Body of pancreas (tissue), 4 donors: ENCODE measurements at places on chromosomes 2 and 18.

DNA sequence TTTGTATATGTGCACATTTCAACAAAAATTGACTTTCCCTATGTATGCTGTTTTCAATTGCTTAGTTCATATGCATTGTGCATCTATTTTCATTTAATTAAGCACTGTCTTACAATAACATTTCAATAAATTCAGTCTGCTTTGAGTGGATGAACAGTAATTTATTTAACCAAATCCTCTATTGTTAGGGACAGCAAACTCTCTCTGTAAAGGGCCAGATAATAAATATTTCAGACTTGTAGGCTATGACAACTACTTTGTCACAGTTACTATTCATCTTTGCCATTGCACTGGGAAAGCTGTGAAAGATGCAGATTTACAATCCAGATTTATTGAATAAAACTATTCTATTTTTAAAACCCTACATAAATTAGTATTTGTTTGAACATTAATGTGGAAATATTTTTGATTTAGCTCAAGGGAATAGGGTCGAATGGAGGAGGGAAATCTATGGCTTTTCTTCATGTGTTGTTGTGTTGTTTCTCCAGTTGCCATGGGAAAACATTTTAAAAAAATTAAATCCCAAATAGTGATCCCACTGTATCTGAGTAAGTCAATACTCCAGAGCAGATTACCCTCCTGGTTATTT lies 14.2 kb upstream of the RAB27B start:
- DNase-seq, result no peak

DNA sequence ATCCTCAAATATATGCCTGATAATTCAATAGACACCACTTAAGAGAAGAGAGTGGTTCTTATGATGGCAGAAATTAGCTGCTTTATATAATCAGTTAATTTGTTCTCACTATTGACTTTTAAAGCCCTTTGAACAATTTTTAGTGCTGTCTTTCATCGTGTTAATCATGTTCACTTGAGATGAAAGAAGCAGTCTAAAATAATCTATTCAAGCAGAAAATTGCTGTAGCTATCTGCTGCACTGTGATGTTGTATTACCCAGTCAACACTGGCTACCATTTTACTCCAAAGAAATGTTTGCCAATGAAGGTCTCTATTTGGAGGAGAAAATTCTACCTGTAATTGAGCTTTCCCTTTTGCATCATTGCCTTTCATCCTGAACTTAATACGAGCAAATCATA lies 459.8 kb upstream of the FSIP2 start:
- no peak for DNase-seq

GRCh38 chr2:146986161-146986560 lies 858.7 kb upstream of the ACVR2A start:
- no peak for DNase-seq

- no peak for DNase-seq
Observed at GRCh38 chr2:17536416-17536815, 4.1 kb upstream of the VSNL1 start.

- no peak for DNase-seq
Observed at GRCh38 chr2:230658577-230658876, 54.1 kb upstream of the CAB39 start.

DNA sequence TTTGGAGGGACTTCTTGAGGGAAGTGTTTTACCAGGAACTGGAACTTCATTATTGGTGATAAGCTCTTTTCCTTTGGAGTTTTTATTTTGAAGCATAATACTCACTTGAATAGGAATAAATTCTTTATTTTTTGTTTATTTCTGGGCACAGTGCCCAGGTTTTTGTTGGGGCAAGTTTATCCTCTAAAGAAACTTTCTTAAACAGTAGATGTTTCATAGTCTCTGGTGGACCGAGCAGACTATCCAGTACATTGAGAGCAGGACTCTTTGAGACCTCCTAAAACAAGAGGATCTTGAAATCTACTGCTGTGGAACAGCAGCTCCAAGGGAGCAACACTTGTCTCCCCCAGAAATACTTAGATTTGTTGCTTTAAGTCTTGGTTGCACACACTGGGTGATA lies 109.4 kb downstream of the PARD3B start:
- no peak for DNase-seq

DNA sequence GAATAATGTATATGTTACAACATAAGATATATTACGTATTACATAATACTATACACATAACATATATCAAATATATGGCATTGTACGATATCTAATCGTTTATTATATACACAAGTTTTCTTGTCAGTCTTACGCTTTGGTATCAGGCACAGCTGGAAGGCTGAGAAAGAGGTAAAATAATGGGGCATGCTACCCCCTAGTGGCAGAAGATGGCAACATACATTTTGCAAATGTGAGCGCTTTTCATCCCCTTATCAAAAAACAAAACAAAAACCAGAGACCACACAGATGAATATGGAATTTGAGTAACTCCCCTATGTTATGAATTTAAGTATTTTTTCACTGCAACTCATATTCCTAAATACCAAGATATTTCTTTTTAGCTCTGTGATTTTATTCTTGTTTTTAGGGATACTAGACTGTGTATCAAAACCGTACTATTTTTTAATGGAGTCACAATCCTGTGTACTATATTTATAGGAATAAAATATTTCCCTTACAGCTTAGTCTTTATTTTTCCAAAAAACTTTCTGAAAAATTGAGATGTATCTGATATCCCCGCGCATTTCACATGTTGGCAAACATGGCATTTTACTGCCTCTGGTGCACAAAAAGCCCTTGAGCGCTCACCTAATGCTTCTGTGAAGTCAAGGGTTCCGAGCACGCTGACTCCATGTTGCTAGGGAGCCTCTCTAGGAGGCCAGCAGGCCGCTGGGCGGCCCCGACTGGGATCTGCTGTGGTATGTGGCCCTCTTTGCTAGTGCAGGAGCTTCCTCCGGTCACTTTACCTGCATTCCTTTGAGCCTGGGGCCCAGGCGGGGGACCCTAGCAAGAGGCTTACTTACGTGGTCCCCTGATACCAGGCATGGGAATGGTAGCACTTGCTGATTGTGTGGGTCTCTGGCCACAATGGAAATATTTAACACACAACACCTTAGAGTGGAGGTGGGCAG lies 62.5 kb downstream of the SLC4A3 start:
- peak; percentile 64 for DNase-seq

DNA sequence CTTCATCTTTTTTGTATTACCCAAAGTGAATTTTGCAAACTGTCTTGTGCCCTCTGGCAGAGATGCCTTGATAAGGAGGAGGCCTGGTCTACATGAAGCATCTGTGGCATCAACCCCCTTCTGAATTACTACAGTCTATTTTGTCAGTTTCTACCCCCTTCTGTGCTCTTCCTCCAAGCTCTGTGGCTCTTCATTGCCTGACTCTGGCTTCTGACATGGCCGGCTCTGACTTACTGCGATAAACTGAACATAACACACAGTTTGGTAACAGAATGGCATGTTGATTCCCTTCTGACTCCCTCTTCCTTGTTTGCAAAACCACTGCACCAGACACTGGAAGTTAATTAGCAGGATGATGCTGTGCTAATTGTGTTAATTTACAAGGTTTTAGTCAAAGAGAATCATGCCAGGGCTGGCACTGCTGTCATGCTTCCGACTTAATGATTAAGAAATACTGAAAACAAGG lies 122.5 kb downstream of the FIGN start:
- DNase-seq, result no peak

GRCh38 chr2:24505534-24506275 lies 14.7 kb downstream of the NCOA1 start:
- DNase-seq, result no peak

GRCh38 chr2:37912616-37913015 lies 12.5 kb upstream of the RMDN2 start:
- DNase-seq, result no peak

- no peak for DNase-seq
Observed at GRCh38 chr18:29034113-29034856, 857.4 kb upstream of the CDH2 start.

GRCh38 chr2:12603781-12604295 lies 112.9 kb upstream of the TRIB2 start:
- DNase-seq, result no peak

DNA sequence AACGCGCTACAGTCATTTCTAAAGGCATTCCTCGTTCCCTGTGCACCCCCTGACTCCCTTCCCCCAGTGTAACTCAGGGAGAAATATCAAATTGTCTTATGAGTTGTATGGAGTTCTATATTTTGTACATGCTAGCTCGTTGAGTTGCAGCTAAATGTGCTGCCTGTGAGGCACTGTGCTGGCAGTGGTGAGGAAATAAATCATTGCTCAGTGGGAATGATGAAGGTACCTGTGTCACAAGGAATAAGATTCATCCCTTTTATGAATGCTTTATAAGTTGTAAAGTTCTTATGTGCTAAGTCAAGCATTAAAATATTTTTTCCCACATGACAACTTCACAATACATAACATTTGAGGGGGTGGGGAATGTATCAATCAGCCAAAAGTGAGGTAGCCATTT lies 939.6 kb upstream of the CRIM1 start:
- no peak for DNase-seq

DNA sequence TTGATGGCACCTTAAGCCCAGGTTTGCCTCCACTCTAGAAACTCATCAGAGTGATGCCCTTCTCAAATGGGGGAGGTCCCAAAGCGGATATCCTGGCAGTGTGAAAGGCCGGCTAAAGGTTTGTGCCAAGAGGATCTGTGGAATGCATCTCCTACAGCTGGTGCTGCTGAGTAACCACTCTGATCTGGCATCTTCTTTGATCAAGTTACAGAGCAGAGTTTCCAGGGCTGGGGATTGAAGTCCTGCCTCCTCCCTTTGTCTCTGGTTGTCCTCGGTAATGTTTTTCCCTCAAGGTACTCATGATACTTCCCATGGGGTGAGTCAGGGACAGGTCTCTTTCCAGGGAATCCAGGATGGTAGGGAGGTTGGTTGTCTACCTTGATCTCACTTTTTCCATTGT lies 24.6 kb downstream of the PRKRA start:
- DNase-seq, result no peak

- no peak for DNase-seq
Observed at GRCh38 chr2:64632835-64633819, 20.6 kb downstream of the SERTAD2 start.

DNA sequence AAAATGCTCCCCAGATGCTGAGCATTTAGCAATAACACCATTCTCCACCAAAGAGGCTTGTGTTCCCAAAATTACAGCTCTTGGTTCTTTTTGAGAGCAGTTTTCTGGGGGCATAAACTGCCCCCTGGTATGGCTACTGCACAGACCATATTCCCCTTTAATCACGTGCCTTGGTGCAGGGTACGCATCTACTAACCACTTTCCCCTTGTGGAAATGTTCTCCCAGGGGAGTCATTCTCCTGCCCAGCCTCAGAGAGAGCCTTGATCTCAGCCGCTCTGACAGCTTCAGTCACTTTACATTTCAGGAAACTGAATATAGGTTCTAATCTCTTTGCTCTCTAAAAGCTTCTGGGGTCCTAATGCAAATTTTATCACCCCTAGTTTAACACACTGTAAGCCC lies 44.7 kb upstream of the EML6 start:
- DNase-seq, result no peak

DNA sequence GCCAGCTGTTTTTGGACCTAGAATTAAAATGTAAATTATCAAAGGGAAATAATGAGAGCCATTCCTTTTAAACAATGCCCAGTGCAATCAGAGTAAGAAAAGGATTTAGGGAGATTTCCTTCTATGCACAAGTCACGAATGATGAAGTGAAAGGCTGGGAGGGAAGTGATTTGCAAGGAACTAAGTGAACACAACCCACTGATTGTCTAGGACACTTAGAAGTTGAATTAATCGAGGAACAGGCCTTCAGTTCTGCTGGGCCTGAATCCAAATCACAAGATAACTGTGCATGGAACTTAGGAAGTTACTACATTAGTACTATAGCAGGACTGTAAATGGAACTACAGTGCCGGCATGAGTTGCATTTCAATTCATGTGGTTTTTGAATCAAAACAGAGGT lies 17.7 kb downstream of the MAP2 start:
- no peak for DNase-seq

- DNase-seq, result peak; percentile 23
Observed at GRCh38 chr2:129006135-129006886, 687.6 kb upstream of the HS6ST1 start.

- no peak for DNase-seq
Observed at GRCh38 chr2:7666596-7667259, 749.5 kb downstream of the RNF144A start.

DNA sequence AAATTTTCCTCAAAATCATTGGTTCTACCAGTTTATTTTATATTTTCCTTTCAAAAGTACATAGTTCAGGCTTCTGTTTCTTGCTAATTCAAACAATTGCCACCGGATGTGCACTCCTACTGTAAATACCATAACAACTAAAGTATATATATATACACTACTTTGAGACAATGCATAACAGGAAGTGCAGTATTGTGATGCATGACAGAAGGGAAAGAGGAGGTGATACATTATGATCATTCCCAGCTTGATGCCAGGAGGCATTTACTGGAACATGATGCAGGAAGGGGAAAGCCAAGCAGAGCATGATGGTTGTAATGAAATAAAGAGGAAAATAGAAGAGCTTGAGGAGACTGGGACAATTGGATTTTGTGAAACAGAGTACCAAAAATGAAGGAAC lies 215.2 kb upstream of the NT5C1B start:
- no peak for DNase-seq

GRCh38 chr2:126889496-126890135 lies 9.1 kb upstream of the TEX51 start:
- DNase-seq, result peak; percentile 2

GRCh38 chr18:7272311-7273049 lies 41.6 kb downstream of the LRRC30 start:
- DNase-seq, result peak; percentile 63

DNA sequence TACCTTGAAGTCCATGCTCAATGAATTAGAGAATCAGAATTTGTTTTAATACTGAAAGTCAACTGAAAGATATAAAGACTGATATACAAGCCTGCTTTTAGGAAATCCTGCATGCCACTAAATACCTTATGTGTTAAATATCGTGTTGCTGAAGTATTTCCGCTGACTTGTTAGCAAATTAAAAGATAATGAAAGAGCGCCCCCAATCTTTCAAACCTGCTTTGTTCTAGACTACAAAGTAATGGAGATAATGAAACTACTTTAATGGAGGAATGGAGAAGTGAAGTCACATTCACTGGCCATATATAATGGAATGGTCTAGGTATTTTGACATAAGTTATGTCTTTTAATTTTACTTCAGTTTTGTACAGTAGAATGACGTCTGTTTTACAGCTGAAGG lies 95.7 kb downstream of the ASXL3 start:
- no peak for DNase-seq

- no peak for DNase-seq
Observed at GRCh38 chr2:196413821-196414274, 225.7 kb upstream of the CCDC150 start.

DNA sequence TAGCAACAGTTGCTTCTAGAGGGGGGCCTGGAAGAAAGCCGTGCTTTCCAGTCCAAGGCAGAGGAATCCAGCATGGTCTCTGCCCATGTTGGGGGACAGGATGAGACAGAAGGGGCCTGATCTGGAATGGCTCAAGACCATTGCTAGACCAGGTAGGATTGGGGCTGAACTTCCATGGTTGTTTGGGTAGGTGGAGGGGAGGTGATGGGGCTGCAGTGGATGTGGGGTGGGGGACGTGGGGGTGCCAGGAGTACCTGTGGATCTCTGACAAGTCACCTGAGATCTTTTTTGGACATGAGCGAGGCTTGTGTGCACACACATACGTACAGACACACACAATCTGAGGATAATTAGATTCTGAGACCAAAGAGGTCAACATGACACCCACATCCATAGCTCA lies 228.7 kb upstream of the SKOR2 start:
- no peak for DNase-seq
